ENCODE measurements at places on chromosomes 2 and 18. TPM values are rescaled to one million over a fixed set of nuclear protein-coding genes. Genes with fewer than 3 reads are reported as not detected.
A peak's percentile ranks its signal among the peaks of the same experiment; 100 is the strongest.

DNA sequence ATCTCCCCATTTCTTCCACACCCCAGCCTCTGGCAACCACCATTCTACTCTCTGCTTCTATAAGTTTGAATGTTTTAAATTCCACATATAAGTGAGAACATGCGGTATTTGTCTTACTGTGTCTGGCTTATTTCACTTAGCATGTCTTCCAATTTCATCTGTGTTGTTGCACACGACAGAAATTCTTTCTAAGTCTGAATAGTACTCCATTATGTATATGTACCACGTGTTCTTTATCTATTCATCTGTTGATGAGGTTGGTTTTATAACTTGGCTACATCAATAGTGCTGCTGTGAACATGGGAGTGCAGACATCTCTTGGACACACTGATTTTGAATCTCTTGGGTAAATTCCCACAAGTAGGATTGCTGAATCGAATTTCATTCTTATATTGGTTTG is 31.8 kb upstream of the MTX2 start:
- no peak for DNase-seq

DNA sequence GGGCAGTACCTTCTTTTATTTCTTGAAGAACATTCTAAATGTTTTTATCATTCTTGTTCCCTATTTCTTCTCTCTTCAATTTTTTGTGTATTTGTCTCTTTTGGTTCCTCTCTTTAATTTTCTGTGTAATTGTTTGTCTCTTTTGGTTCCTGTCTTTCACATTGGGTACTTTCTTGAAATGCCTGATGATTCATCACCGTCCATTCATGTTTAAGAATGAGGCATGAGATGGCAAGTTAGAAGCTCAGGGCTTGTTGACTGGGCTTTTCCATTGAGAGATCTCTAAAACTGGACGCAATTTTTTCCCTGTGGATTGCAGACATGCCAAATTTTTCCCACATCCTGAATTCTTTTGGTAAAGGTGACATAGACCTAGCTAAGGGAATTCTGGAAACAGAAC is 33.7 kb upstream of the IL1R2 start:
- DNase-seq: no peak

- DNase-seq: no peak
These were observed 113.0 kb downstream of the EFEMP1 start for GRCh38 chr2:55810622-55811020.

- DNase-seq: no peak
These were observed 10.6 kb upstream of the SLC39A10 start for GRCh38 chr2:195646424-195646823.

GRCh38 chr2:96881349-96882195 is 11.7 kb upstream of the SEMA4C start:
- DNase-seq: no peak

GRCh38 chr18:22465859-22466457 is 48.2 kb upstream of the CTAGE1 start:
- no peak for DNase-seq

GRCh38 chr2:105274046-105274445 is 32.5 kb downstream of the GPR45 start:
- no peak for DNase-seq

GRCh38 chr2:51490576-51491234 is 458.8 kb upstream of the NRXN1 start:
- DNase-seq: no peak

DNA sequence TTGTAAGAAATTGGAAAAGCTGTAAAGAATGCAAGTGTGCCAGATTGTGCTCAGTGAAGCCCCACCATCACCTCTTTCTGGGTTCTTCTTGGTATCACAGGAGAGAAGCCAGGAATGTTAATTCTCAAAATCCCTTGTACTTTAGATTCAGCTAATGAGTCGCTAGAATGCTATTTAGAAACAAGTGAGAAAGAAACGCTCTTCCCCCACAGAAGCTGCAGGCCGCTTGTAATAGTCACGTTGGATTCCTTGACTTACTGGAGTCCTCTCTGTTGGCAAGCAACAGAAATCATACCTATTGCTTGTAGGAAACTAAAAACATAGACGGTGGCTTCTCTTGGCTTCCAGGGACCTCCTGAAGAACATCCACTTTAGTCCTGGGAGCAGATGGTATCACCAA is 375.6 kb upstream of the LRATD1 start:
- DNase-seq: no peak

- DNase-seq: peak; percentile 41
These were observed 18.4 kb downstream of the CTDP1 start for GRCh38 chr18:79697976-79698375.

C2orf80 gene
- total RNA-seq: not detected

EML6 gene
- total RNA-seq: 2.5 TPM

SERPINB7 gene
- not detected for total RNA-seq

DES gene
- total RNA-seq: 64.5 TPM

FOXD4L1 gene
- total RNA-seq: 0.62 TPM
